RPMI8226 (cell line): ENCODE measurements at places on chromosomes 13 and 19.
A peak's percentile ranks its signal among the peaks of the same experiment; 100 is the strongest.

- DNase-seq = no peak
These were observed 7.0 kb downstream of the CUL4A start for GRCh38 chr13:113216254-113217048.

DNA sequence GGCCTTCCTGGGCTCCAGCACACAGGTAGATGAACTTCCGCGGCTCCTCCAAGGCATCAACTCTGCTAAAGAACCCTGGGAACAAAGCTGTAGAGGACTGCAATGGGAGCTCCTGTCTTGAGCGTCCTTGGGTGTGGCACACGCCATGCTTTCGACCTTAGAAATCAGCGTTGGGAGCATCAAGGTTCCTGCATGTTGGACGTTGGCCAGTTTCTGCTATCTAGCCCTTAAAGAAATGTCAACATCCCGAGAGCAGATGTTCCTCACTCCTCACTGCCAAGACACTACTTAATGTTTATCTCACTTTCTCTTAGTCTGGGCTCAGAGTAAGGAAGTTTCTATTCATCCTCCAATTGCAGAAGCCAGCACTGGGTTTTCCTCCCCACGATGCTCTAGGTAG is 70.6 kb upstream of the MEDAG start:
- DNase-seq = peak; percentile 73

- DNase-seq = no peak
These were observed 101.2 kb downstream of the WASF3 start for GRCh38 chr13:26658448-26659385.

- DNase-seq = no peak
These were observed 5.8 kb upstream of the TSHZ3 start for GRCh38 chr19:31354799-31355664.

DNA sequence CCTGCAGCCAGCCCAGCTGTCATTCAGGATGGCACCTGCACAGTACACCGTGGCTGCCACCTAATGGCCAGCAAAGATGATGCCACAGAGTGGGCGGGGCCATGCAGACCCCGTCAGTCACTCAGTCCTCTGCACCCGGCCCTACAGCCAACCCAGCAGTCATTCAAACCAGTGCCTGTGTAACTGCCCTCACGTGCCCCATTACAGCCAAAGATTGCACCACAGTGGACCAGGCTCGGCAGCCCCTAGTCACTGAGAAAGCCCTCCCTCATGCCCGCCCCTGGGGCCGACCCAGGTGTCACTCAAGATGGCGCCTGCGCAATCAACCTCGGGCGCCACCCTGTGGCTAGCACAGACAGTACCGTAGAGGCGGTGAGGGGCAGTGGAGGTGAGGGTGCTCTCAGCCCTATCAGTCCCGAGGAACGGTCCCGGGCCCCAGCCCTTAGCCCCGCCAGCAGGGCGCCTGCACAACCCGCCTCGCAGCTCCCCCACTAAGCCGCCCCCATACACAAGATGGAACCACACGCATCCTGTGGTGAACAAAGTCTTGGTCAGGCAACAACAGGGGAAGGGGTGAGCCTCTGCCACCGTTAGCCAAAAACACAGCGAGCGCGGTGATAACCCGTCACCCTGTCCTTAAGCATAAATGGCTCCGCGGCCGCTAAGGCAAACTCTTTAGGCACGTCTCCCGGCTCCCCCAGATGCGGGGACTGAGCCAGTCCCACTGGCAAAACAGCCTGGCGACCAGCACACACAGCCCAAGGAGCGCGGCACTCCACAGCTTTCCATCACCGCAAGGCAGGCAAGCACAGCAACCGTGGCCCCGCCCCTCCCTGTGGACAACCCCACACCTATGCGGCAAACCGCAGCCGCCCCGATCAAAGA is 2.3 kb downstream of the PEG3 start:
- peak; percentile 21 for DNase-seq

GRCh38 chr19:33667141-33667650 is 45.4 kb downstream of the CHST8 start:
- no peak for DNase-seq

- no peak for DNase-seq
These were observed at the start of gene PRR19 for GRCh38 chr19:42301646-42302203. Gene PRR19, plus strand, starts transcription at chr19:42302132. Its CDS starts 7,453 bp downstream, at chr19:42309585.
